ENCODE measurements at places on chromosomes 7 and 10.

GRCh38 chr10:14163377-14164086, 167.2 kb downstream of the FRMD4A start:
- no peak for DNase-seq

DNA sequence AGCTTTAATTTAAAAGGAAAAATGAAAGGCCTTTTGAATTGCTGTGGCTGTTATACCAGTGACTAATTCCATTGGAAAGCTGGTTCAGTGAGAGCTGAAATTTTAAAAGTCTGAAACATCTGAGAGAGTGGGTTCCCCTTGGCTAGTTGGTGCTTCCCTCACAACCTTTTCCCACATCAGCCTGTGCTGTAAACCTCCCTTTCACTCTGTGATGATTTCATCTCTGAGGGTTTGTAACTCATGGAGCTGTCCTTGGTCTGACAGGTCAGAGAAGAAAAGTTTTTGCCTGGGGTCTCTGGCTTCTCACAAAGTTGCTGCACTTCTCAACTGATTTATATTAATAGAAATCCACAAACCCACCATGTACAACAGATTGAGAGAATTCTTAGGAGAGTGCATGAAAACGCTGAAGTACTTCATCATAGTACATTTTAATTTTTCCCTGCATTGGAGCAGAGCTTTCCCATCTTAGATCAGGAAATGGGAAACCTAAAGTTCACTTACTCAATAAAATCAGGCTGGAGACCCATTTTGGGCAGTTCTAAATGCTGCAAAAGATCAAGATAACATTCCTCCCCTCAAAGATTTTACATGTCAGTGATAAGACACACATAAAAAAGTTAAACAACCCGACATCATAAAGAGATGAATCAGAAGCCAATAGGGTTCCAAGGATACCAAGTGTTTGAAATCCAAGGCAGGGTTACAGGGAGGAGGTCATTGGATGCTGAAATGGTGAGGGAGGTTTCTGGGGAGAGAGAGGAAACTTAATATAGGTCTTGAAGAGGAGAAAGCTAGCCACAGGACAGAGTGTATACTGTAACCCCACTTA, 157.0 kb upstream of the MKLN1 start:
- no peak for DNase-seq

GRCh38 chr7:24212073-24212472, 71.9 kb upstream of the NPY start:
- DNase-seq, result no peak

DNA sequence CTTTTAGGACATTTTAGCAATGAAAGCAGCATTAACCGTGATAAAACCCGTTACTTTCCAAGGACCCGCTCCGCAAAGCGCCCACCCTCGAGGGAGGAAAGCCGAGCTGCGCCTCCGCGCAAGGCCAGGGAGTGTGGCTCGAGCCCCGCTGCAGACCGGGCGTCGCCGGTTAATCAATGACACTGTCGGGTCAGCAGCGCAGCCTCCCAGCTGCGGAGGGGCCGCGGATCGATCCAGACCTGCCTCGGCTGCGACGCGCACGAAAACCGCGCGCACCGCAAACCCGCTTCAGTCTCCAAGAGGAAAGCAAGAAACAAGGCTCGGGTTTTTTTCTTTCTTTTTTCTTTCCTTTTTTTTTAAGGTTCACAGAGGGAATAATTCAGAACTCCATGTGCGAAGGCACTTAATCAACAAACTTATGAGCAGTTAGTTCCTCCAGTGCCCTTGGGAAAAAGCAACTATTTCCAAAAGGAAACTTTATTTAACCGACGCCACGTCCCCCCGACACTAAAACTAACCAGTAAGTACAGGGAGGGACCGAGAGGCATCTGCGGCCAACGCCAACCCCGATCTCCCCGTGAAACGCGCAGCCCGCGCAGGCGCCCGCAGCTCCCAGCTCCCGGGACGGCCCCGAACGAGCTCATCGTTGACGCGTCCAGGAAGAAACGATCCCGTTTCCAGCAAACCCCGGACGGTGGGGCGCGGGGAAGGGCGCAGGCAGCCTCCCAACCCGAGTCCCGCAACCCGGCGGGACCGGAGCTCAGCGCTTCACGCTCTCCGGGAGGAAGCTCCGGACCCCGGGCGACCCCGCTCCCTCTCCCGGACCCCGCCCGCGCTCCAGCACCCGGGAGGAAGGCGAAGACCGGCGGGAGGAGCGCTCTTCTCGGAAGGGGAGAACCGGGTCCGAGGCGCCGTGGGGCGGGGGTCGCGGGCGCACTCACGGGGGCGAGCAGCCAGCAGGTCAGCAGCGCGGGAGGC, 598 bp downstream of the VIPR2 start:
- DNase-seq, result no peak

- DNase-seq, result no peak
Measured at GRCh38 chr10:79116801-79117723, 48.3 kb downstream of the ZMIZ1 start.

DNA sequence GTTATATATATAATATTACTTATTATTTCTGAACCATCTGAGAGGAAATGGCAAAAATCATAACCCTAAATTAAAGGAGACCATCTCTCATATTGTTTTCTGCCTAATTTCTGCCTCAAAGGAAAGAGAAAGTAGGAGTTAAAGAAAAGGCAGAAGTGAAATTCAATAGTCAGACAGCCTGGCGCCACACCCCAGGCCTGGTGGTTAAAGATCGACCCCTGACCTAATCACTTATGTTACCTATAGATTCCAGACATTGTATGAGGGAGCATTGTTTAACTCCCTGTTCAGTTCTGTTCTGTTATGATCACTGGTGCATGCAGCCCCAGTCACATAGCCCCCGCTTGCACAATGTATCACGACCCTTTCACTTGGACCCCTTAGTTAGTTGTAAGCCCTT, 24.9 kb upstream of the CHST3 start:
- no peak for DNase-seq

- no peak for DNase-seq
Measured at GRCh38 chr10:126014309-126014708, 117.9 kb downstream of the FANK1 start.

DNA sequence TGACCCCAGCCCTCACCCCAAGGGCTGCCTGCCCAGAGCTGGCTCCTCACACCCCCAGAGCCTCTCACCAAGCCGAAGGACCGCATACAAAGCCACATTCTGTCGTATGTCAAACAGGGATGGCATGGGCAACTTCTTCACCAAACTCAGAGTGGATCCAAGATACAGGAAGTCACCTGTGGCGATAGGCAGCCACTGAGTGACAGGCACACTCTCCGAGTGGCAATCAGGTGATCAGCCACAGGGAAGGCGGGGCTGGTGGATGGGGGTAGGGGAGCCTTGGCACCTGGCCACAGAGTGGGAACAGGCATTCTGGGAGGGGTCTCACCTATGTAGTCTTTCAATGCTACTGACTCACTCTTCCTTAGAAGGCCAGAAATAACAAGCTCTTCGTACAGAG, 7.1 kb upstream of the ASB10 start:
- no peak for DNase-seq

DNA sequence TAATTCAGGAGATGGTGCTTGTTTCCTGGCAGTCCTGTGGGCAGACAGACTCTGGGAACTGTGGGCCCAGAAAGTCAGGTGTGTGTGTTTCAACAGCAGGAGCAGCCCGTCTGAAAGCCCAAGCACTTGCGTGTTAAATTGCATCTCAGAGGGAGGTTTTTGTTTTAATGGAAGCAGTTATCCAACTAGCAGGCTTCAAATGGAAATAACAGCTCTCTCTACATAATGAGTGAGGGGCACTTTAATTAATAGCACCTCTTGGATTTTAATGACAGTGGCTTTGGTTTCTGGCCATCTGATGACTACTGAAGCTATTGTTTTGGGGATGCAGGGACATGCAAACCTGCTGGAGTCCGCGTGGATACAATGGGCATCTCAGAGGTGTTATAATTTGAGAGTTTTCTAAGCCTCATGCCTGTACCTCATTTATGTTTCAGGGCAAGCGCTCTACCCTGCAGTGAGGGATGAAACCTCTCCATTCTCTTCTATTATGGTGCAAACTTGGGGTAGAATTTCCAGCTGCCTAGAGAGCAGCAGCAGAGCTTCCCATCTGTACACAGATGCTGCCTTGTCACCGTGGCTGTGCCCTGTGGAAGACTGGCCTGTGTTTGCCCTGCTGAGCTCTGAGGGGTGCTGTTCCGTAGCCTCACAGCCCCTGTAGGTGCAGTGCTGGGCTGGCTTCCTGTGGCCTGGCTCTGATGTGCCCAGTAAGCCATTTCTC, 206.6 kb upstream of the GPR26 start:
- DNase-seq, result no peak

DNA sequence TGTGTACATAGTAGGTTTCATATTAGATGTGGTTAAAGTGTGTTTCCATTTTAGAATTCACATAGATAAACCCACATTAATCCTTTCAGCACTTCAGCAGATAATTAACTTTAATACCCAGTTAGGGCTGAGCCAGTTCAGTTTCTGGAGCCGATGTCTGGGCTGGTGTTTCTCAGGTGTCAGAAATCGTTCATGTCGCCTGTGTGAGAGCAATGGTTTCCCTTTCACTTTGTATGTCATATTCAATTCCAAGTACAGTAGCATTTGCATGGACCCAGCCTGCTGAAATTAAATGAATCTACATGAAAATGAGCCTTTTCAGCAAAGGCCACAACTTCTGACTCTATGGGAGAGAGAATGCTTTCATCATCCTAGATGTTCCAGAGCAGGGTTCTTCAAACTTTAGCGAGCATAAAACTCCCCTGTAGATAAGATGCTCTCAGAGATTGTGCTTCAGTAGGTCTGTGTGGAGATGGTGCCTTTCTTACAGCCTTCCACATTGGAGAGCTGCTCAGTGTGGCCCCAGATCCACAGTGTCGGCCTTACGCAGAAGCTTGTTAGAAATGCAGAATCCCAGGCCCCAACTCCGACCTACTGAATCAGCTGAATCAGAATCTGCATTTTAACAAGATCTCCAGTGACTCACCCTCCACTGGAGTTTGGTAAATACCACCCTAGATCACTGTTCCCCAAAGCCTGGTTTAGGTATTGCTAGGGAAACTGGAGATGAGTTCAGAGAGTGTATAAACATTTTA, 19.6 kb downstream of the WIPF3 start:
- no peak for DNase-seq

DNA sequence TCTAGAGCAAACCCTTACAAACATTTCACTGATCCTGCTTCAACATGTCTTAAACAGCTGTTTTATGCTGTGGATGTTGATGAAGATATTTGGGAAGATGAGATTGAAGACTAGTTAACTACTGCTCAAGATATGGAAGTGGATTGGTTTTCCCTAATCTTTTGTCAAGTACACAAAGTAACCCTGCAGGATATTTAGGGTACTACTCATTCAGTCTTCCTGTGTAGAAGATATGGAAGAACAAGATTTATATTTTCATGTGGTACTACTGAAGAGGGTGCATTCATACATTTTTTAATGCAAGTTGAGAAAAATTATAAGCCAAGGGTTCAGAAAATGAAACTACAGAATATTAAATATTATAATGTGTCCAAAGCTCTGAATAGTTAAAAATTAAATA, 18.3 kb upstream of the TMEM140 start:
- no peak for DNase-seq

- no peak for DNase-seq
Measured at GRCh38 chr7:107799647-107800264, 3.3 kb downstream of the SLC26A3 start.

DNA sequence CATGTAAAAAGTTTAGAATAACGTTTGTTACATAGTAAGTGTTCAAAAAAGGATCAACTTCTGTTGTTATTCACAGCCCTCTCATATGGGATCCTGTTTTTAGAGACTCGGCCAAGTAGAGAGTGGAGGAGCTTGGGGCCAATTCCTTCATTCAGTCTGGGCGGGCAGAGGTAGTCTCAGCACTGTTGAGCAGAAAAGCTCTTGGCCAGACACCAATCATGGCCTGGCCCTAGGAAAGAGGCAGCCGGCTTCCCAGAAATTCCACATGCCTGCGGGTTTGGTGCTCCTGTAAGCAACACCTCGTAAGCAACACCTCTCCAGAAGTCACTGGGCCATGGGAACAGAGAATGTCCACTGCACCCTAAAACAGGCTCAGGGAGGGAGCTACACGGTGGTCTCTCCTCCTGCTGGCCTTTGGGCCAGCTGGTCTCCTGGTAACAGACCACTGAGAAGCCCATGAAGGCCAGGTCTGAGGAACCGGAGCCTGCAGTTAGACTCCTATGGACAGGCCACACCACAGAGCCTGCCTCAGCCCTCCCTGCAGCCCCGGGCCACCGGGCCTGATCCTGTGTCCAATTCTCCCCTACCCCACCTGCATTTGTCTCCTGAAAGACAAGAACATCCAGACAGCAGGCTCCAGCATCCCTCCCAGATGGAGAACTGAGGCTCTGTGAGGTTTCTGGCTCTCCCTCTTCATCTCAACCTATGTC, 149.1 kb downstream of the GRID1 start:
- no peak for DNase-seq

DNA sequence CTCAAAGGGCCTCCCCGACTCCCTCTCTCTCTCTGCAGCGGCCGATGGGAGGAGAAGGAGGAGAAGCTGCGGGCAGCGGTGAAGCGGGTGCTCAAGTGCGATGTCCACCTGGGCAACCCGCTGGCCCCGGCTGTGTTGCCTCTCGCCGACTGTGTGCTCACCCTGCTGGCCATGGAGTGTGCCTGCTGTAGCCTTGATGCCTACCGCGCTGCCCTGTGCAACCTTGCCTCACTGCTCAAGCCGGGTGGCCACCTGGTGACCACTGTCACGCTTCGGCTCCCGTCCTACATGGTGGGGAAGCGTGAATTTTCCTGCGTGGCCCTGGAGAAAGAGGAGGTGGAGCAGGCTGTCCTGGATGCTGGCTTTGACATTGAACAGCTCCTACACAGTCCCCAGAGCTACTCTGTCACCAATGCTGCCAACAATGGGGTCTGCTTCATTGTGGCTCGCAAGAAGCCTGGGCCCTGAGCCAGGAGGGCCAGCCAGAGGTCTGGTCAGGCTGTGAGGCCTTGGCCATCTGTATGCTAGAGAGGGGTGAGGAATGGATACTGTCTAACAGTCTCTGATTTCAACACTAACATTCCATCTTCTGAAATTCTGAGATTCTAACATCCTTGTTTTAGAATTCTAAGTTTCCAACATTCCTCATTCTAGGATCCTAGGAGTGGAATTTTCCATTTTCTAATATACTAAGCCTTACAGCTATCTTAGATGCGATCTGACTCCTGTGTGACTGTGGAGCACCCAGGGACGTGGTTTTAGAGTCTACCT, 3.6 kb downstream of the INMT start:
- no peak for DNase-seq

All from CD4-positive, alpha-beta T cell treated with Interleukin-15 for 4 hours (primary cell).